Effector memory CD4-positive, alpha-beta T cell (primary cell): ENCODE measurements at places on chromosomes 16 and 17.

DNA sequence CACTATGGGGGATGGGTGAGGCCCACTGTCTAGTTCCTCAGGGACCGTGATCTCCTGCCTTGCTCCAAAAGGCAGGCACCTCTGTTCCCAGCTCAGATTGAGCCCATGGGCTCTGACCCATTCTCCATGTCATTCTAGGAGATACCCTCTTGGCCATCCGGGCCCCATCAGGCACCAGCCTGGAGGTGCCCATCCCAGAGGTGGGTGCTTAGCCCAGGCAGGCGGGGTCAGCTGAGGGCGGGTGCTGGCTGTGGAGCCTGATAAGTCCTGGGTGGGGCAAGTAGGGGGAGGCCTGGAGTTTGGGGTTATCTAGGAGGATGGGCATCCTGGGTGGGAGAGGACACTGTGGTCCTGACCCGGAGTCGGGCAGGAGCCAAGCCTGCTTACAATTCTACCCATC is 2.3 kb downstream of the E2F4 start:
- DNase-seq, result no peak

DNA sequence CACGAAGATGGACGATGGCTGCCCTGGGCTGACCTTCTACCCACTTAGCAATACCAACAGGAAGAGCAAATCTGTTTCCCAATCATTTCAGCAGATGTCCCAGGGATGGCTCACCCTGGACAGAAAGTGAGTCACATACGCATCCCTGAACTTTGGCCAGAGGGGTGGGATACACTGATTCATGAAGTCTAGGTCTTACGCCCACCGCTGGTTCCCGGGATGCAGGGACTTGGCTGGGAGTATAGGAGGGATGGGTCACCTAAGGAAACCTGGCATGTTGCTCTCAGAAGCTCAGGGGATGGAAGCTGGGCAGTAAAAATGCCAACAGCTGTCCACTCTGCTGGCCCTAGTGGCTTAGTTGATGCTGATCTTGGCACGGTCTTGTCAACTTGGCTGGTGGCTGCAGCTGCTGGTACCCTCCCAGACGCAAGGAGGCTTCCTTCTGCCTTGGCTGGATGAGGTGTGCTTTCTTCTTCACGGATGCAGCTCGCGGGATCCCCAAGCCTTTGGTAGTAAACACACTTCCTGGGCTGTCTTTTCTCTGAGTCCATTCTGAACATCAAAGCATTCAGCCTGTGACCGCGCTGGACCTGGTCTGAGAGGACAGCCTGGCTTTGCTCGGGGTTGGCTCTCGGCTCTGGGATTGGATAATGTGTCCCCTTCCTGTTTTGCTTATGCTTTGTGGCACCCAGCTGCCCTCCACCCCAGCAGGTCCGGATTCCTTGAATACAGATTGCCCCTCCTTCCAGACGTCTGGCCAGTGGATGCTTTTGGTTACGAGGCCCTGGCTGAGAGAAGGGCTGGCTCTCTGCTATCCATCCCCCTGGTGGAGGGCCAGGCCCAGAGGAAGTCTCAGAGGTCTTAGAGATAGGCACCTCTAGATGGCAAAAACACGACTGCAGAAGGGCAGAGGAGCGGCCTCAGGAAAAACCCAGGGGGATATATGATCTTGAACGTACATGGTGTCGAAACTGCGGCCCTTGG is 71.5 kb downstream of the RAP1GAP2 start:
- DNase-seq, result no peak

DNA sequence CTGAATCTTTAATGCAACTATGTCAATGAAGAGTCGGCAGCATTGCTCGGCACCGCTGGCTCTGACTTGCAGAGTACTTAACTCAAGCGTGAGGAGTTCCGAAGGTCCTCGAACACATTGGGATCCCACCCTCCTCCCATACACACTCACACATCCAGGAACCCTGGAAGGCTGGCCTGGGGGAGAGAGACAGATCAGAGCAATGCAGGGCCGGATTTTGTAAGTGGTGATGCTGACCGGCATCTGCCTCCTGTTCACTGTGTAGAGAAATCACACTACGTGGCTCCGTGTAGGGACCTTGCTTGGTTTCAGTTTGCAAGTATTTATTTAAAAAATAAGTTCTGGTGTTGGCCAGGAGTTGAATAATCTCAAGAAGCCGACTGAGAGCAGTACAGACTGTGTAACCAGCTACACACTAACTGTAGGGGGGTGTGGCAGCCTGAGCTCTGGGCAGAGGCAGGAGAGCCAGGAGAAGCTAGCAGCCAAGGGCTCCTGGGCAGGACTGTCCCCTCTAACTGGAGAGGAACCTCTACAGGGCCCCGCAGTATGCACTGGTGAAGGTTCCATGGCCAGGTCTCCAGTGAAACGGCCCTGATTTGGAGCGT is 190.2 kb upstream of the TNRC6C start:
- no peak for DNase-seq

DNA sequence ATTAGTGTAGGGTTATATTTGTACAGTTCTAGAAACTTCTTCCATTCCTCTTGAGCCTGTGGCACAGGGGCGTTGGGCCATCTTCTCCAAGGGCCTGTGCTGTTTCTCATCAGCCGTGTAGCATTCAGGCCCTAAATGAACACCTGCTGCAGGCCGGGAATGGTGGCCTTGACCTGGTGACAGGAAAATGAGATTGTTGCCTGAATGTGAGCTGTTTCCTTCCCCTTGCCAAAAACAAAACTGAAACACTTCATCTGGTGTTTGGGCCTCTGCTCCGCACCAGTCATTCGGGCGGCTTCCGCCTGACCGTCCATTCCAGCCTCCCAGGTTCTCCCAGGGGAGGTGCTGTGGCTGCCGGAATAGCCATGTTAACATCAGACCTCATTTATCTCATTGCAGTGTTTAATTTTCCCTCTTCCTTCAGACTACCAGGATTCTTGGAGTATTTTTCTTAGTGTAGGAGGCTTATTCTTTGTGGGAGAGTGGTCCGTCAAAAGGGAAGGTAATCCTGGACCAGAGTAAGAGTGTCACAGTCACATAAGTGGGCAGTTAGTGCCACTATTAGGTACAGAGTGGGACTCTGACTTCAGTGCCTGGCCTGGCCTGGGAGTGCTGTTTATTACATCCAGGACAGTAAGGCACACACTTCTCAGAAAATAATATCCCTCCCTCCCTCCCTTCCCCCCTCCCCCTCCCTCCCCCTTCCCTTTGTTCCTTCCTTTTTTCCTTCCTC is 61.9 kb downstream of the WWP2 start:
- no peak for DNase-seq

- no peak for DNase-seq
Measured at GRCh38 chr17:29051194-29051593, 8.3 kb downstream of the PIPOX start.

- no peak for DNase-seq
Measured at GRCh38 chr17:17913695-17914332, 58.4 kb downstream of the TOM1L2 start.

DNA sequence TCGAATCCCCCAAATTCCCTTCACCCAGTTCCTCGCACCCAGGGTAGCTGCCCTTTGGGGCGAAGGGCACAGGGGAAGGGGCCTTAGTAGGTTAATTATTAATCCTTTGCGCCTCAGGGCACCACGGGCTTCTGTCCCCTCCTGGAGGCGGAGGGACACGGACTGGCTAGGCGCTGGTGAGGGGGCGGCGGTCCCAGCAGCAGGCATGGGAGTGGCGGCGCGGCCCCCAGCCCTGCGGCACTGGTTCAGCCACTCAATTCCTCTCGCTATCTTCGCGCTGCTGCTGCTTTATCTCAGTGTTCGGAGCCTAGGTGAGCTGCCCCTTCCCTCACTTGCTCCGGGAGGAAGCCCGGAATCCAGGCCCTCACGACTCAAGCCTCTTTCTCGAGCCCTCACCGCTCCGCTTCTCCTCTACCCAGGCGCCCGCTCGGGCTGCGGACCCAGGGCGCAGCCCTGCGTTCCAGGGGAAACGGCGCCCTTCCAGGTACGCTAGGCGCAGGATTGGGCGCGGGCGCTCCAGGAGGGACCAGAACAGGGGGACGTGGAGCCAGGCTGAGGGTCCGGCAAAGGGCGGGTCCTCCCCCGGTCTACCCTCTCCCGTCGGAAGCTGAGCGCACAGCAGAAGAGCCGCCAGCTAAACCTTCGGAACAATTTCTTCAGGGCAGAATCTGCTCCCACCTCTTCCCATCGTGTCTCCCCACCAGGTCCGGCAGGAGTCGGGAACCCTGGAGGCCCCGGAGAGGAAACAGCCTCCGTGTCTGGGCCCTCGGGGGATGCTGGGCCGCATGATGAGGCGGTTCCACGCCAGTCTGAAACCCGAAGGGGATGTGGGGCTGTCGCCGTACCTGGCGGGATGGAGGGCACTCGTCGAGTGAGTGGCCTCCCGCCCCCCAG is at the start of gene GLTPD2:
Gene GLTPD2 (plus strand): TSS at position 158 of the 894 bp plus-strand sequence. CDS start 48 bp downstream, at position 206.
- DNase-seq, result no peak

DNA sequence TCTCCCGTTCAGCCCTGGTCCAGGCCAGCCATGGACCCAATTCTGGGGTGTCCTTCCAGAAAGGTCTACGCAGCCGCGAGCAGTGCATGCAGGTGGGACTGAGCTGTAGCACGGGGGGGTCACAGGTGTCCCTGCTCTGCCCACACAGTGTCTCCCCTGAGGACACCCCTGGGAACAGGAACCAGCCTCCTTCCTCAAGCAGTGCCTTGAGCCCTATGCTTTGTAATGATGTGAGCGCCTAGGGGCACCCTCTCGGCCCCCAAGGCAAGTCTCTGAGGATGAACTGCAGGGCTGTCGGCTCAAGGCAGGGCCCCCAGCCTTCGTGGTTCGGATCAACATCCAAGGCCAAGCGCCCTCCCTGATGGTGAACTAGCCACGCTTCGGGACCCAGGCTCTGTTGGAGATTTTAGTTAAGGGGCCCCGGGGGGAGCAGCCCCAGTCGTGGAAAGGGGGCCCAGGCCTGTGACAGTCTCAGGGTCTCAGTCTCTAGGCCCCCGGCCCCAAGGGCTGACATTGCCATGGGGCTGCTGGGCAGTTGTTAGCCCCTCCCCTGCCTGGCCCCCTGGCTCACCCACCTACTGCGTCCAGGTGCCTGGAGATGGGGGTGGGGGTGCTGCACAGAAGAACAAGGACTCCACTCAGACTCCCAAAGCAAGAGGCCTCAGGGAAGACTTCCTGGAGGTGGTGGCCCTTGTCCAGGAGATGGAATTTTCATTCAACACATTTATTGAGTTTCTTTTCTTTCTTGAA is 2.3 kb downstream of the IL17C start:
- DNase-seq, result no peak

- DNase-seq, result no peak
Measured at GRCh38 chr17:77427391-77427991, 286.7 kb downstream of the SEC14L1 start.

- DNase-seq, result no peak
Measured at GRCh38 chr17:50172130-50172529, 6.3 kb downstream of the SGCA start.

DNA sequence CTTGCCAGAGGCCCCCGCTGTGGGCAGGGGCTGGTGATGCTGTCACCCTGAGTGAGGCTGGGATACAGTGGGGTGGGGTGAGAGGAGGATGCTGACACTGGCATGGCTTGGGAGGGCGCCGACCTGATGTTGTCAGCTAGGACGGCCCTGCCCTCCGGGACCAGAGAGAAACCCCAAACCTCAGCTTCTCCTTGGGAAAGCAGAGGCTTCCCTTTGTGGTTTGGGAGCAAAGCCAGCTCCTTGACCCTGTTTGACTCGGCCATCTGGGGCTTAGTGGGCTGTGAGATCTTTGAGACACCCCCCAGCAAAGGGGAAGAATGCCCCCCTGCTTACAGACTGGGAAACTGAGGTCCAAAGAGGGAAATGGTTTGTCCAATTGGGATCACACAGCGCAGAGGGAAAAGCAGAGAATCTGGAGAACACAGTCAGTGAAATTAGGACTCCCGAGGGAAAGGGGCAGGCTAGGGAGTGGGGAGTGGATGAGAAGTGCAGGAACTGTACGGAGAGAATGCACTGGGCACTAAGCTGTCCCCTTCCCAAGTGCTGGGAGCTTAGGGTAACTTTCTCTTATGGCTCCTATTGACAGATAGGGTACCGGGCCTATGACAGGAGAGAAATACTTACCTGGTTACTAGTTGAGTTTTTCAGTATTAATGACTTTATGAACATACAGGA is 40.7 kb upstream of the DLX4 start:
- no peak for DNase-seq

DNA sequence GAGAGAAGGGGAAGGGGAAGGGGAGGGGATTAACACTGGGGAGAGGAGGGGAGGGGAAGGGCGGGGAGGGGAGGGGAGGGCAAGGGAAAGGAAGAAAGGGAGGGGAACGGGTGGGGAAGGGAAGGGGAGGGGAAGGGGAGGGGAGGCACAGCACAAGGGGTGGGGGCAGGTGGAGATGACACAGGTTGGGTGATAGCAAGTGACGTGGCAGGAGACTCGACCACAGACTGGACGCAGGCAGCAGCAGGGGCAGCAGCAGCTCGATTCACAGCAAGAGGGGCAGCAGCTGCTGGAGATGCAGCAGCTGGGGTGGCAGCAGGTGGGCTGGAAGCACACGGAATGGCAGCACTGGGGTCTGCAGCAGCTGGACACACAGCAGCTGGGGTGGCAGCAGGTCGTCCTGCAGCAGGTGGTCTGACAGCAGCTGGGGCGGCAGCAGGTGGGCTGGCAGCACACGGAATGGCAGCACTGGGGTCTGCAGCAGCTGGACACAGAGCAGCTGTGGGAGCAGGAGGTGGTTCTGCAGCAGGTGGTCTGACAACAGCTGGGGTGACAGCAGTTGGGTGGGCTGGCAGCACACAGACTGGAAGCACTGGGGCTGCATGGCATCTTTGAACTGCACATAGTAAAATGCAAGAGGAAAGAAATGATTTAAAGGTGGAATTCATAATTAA is at the start of gene KRTAP4-16:
Gene KRTAP4-16 (minus strand): TSS at position 624 of the 674 bp plus-strand sequence. CDS start 0 bp downstream, at position 624.
- no peak for DNase-seq

GRCh38 chr16:4947722-4948503 is 10.2 kb upstream of the SEC14L5 start:
- no peak for DNase-seq

DNA sequence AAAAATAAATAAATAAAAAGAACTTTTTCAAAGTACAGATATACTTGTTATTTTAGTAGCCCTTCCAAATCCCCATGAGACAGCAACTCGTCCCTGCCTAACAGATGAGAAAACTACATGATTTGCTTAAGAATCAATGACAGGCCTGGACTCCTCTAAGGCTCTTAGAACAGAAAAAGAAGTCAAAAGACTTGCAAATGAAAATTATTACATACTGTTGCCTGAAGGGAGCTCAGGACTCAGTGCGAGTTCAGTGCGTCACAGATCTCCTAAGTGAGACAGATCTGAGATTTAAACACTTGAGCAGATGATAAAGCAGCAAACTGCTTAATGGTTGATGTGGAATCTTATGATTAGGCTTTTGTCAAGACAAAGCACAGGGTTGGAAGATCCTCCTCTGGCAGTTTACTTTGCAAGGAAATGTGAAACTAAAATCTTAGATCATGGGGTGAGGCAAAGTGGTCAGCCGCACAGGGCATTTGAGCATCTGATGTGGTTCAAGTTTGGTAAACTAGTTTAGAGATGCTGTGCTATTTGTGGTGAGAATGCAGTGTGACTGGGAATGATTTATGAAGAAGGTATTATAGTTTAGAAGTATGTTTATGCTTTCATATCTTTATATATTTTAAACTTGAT is 138.1 kb downstream of the TRIM37 start:
- DNase-seq, result no peak

- no peak for DNase-seq
Measured at GRCh38 chr16:48972236-48972635, 309.4 kb downstream of the CBLN1 start.
